ENCODE measurements at places on chromosomes 7 and 10. TPM values are rescaled to one million over a fixed set of nuclear protein-coding genes. Genes with fewer than 3 reads are reported as not detected.

The ECHDC3 gene
- polyA plus RNA-seq: 8.0 TPM

The SH2D4B gene
- 0.21 TPM for polyA plus RNA-seq

The EPO gene
- not detected for polyA plus RNA-seq

The STEAP1B gene
- polyA plus RNA-seq: not detected

The KMT2C gene
- 10.9 TPM for polyA plus RNA-seq

The STX1A gene
- polyA plus RNA-seq: 1.7 TPM

The CASTOR2 gene
- not detected for polyA plus RNA-seq

The AOC1 gene
- not detected for polyA plus RNA-seq

- no peak overlapping the region for H3K4me3 ChIP-seq
- no peak for DNase-seq
- no peaks in the 10 kb centered on the region for H3K4me1 ChIP-seq
- no peak overlapping the region for H3K27ac ChIP-seq
- no peaks in the 10 kb centered on the region for H3K36me3 ChIP-seq
- H3K27me3 ChIP-seq: no peaks in the 10 kb centered on the region
These were observed 113.6 kb upstream of the MYO3A start for GRCh38 chr10:25820472-25820871.

DNA sequence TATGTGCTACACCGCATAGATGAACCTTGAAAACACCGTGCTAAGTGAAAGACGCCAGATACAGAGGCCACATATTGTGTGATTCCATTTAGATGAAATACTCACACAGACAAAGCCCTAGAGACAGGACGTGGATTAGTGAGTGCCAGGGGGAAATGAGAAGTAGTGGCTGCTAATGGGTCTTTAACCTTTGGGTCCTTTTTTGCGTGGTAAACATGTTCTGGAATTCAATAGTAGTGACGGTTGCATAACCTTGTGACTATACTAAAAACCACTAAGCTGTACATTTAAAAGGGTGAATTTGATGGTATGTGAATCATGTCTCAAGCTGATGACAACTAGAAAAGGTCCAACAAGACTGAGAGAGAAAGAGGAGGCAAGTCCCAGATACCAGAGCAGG, 15.6 kb downstream of the SMKR1 start:
- H3K27ac ChIP-seq: no peak overlapping the region
- DNase-seq: no peak

DNA sequence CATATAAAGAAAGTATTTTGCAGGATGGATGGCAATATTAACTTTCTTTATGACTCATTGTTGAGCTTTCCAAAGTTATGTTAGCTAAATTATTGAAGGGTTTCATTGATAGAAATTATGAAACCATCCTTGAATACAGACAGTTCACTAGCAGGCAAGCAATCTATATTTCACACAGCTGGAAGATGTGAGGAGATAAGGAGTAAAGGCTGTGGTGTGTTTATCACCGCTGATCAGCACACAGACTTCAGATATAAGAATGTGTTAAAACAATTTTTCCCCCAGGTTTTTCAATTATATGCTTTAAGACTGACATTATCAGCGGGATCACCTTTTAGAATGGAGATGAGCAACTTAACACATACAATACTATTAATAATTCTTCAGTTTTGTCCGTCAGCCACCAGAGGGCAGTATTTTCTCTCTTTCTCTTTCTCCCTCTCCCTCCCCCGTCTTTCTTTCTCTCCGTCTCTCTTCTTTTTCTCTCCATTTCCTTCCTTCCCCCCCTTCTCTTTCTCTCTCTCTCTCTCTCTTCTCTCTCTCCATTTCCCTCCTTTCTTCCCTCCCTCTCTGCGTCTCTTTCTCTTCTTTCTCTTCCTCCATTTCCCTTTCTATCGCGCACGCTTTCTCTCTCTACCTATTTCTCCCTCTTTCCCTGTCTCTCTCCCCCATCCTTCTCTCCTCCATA, 62.9 kb upstream of the FAM171A1 start:
- no peaks in the 10 kb centered on the region for H3K27me3 ChIP-seq
- no peaks in the 10 kb centered on the region for H3K4me1 ChIP-seq
- DNase-seq: no peak
- no peak overlapping the region for H3K27ac ChIP-seq
- H3K4me3 ChIP-seq: no peak overlapping the region

DNA sequence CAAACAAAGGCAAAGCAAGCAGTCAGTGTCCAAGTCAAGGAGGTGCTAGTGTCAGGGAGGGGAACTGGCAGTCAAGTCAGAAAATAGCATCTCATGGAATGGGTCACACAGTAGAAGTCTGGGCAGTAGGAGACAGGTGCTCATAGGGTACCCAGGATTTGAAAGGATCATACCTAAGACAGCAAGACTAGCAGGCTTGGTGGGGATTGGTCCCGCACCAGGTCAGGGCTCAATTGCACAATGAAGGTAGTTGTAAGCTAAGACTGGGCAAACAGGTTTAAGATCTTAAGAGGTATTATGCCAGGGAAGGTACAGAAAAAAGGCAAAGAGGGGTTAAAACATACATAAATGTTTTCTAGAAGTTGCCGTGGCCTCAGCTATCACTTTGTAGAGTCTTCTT, 181.4 kb upstream of the ETV1 start:
- H3K27ac ChIP-seq: no peak overlapping the region
- no peak for DNase-seq
- H3K27me3 ChIP-seq: no peaks in the 10 kb centered on the region
- no peak overlapping the region for H3K4me3 ChIP-seq

DNA sequence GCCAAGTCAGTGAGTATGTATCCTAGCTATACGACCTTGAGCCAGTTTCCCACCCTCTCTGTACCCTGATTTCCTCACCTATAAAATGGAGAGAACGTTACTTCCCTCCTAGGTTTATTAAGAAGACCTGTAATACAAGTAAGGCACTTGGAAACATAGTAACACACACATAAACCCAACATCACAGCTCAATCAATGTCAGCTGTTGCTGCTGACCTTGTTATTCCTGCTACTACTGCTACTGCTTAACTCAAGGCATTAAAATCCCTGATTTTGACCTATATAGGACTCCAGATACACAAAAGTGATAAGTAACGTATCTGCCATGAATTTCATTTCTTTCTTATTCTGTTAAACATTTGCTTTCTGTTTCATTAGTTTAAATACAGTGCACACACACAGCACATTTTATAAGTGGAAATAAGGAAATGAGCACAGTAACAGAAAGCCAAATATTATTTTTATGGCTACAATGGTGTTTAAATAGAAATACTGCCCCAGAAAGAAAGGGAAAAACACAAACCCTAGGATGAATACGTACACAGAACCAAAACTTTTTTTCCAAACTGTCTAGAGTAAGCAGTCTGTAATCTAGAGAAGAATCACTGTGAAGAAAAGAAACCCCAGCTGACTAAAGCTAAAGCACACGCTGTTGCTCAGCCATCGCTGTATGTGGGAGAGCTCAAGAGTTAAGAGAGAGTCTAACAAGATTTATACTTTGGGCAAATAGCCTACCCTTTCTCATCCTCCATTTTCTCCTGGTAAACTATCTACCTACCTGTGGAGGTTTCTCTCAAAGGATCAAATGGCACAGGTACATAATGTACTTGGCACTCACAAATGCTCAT, 19.0 kb downstream of the NAPEPLD start:
- no peak for DNase-seq
- H3K27ac ChIP-seq: no peak overlapping the region
- peaks cover 4% of the 10 kb centered on the region for H3K36me3 ChIP-seq
- no peak overlapping the region for H3K4me3 ChIP-seq

DNA sequence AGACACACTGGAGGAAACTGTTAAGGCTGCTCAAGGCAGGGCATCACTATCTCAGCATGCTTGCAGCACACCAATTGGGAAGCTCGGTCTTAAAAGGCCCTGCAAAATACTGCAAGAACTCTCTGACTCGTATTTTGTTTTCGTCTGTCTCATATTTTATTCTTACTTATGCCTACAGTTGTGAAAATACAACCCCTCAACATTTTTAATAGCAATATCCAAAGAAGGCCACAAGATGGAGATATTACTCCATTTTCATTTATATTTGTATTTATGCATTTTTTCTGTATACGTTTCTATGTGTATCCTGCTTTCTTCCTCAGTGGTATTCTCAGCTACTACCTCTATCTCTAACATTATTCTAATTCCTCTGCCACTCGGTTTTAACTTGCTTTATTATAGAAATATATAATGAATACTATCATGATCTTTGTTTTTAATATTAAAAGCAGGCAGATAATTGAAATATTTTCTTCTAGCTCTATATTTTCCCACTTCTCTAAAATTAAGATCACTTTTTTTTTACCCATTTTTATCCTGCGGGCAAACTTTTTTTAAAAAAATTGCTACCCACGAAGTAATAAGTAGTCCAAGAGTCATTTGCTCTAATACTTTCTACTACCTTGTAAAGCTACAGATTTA, 10.0 kb downstream of the DNAJC1 start:
- H3K4me3 ChIP-seq: no peak overlapping the region
- H3K4me1 ChIP-seq: no peaks in the 10 kb centered on the region
- no peaks in the 10 kb centered on the region for H3K27me3 ChIP-seq
- DNase-seq: no peak

DNA sequence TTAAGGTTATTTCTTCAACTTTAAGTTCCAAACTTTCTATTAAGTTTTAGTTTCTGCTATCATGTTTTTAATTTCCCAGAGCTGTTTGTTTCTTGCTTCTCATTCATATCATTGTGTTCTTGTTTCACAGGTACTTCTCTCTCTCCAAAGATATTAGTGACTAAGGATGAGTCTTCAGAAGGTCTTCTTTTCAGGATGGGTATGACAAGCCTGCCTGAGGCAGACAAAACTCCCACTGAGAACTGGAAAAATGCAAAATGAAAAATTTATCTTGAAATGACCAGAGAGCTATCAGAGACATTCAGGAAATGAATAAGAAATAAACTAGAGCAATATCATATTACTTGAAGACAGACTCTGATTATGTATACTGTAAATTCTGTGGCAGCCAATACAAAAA, 110.8 kb upstream of the EGFR start:
- H3K4me1 ChIP-seq: no peaks in the 10 kb centered on the region
- no peak overlapping the region for H3K4me3 ChIP-seq
- no peak overlapping the region for H3K27ac ChIP-seq

DNA sequence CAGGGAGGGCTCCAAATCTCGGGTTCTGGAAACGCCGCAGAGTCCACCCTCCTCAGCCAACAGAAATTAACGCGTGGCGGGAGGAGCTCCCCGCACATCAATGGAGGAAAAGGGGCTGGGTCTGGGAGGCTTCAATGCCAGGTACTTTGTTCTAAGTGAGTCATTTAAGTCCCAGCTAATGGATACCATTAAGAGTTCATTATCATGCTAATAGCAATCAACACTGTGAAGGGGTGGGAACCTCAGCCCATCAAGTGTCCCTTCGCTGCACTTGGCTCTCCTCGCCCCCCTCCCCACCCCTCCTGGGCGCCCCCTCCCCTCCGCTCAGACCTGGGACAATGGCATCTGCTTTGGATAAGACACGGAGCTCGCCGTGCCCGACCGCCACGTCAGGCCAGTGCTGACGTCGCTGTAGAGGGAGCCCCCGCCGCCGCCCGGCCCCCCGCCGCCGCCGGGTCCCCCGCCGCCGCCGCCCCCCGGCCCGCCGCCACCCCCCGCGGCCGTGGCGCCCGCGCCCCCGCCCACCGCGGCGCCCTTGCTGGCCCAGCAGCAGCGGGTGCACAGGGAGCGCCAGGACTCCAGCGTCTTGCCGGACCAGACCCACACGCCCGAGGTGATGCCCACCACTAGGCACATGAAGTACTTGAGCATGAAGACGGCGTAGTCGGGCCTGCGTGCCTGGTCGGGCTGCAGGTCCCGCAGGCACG, 2.9 kb downstream of the FZD8 start:
- H3K27ac ChIP-seq: no peak overlapping the region
- no peak for DNase-seq
- H3K36me3 ChIP-seq: no peaks in the 10 kb centered on the region
- H3K27me3 ChIP-seq: peaks cover 9% of the 10 kb centered on the region

- no peaks in the 10 kb centered on the region for H3K36me3 ChIP-seq
- no peaks in the 10 kb centered on the region for H3K4me1 ChIP-seq
These were observed 253.2 kb upstream of the INHBA start for GRCh38 chr7:41955893-41956675.

DNA sequence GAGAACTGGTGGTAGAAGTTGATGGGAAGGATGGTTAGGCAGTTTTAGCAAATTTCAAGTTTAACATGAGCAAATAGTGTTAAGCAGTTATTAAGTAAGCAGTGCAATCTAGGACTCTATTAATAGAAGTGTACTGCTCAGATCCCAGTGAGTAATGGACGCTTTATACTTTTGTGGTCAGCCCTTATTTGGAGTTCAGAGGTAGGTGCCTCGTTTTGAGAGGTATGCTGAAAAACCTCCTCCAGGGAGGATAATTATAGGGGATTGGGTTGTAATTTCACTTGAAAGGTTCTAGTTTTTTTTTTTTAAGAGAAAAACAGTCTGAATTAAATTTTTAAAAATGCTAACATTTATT, 33.5 kb upstream of the CCDC7 start:
- no peaks in the 10 kb centered on the region for H3K4me1 ChIP-seq
- no peak overlapping the region for H3K27ac ChIP-seq
- H3K36me3 ChIP-seq: no peaks in the 10 kb centered on the region
- DNase-seq: no peak
- no peak overlapping the region for H3K4me3 ChIP-seq

DNA sequence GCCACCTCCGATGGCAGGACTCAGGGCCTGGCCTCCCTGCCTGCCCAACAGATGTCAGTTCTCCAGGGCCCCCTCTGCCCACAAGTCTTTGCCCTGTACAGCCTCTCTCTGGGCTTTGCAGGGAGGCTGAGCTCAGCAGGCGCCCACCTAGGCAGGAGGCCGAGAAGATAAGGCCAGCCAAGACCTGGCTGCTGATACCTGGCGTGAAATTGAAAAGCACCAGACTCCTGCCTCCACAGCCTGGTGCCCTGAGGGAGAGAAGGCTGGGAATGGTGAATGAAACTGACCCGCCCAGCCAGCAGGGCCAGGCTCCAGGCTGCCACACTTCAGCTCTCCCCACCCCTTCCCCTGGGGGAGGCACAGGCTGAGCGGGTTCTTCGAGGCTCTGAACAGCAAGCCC, 145.8 kb downstream of the CDH23 start:
- H3K27me3 ChIP-seq: peaks cover 1% of the 10 kb centered on the region
- H3K4me3 ChIP-seq: no peak overlapping the region
- no peak overlapping the region for H3K27ac ChIP-seq
- H3K4me1 ChIP-seq: no peaks in the 10 kb centered on the region
- no peak for DNase-seq
- no peaks in the 10 kb centered on the region for H3K36me3 ChIP-seq

GRCh38 chr7:907158-907980, 31.0 kb downstream of the GET4 start:
- no peak overlapping the region for H3K27ac ChIP-seq
- H3K27me3 ChIP-seq: no peaks in the 10 kb centered on the region
- DNase-seq: no peak
- peaks cover 9% of the 10 kb centered on the region for H3K36me3 ChIP-seq
- no peak overlapping the region for H3K4me3 ChIP-seq
- H3K4me1 ChIP-seq: peaks cover 16% of the 10 kb centered on the region

GRCh38 chr7:7869036-7869435, 99.6 kb upstream of the GLCCI1 start:
- H3K4me3 ChIP-seq: no peak overlapping the region
- H3K36me3 ChIP-seq: no peaks in the 10 kb centered on the region
- peaks cover 7% of the 10 kb centered on the region for H3K4me1 ChIP-seq
- no peaks in the 10 kb centered on the region for H3K27me3 ChIP-seq
- H3K27ac ChIP-seq: no peak overlapping the region
- DNase-seq: no peak

GRCh38 chr7:68613405-68613804, 984.9 kb upstream of the AUTS2 start:
- H3K4me1 ChIP-seq: no peaks in the 10 kb centered on the region
- no peak overlapping the region for H3K27ac ChIP-seq
- no peak for DNase-seq
- no peaks in the 10 kb centered on the region for H3K27me3 ChIP-seq
